ENCODE measurements at places on chromosomes 7 and 10.

DNA sequence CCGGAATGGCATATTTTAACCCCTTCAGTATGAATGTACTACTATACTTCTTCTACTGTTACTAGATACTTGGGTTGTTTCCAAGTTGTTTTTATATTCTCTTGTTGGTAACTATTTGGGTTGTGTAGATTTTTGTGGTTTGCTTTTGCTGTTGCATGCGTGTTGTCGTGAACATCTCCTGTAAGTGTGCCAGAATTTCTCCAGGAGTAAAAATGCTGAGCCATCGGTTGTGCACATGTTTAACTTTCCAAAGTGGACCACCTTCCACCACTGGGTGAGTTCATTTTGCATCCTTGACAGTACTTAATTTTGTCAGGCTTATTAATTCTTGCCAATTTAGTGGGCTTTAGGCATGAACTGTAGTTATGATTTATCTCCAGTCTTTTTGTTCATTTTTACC lies 47.9 kb downstream of the CSGALNACT2 start:
- no peak for DNase-seq

DNA sequence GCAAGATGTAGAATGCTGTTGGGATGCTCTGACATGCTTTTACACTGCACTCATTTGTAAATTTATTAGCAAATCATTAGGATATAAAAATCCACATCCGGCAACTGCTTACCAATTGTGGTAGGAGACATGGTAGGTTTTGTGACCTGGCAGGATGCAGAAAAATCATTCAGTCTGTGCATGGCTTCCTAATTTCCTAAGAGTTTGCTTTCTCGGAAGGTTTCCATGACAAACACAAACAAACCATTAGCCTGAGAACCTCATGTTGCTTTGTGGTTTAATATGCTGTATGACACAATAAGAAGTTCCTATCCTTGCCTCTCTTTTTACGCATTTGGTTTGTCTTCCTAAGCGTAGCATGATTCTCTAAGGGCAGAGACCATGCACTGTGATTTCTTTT lies 14.7 kb upstream of the LMBR1 start:
- no peak for DNase-seq

DNA sequence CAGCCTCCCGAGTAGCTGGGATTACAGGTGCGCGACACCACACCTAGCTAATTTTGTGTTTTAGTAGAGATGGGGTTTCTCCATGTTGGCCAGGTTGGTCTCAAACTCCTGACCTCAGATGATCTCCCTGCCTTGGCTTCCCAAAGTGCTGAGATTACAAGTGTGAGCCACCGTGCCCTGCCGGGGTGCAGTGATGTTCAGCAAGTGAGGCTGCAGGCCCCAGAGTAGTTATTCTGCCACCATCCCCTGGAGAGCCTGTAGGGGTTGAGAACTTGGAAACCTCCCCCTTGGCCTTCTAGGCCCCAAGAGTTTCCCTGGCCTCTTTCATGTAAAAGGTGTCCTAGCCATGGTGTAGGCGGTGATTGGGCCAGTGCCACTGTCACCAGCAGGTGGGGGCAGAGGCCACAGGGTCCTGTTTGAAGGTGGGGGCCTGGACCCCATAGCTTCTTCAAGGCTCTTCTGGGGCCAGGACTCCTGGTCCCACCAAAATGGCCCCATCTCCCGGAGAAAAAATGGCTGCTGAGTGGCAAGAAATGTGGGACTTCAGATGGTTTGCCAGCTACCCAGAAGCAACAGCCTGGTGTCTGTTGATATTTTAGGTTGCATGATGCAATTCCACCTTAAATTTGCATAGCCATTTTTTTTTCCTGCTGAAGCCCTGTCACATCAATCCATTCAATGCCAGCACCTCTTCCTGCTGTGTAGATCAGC lies 25.5 kb upstream of the INMT start:
- no peak for DNase-seq

DNA sequence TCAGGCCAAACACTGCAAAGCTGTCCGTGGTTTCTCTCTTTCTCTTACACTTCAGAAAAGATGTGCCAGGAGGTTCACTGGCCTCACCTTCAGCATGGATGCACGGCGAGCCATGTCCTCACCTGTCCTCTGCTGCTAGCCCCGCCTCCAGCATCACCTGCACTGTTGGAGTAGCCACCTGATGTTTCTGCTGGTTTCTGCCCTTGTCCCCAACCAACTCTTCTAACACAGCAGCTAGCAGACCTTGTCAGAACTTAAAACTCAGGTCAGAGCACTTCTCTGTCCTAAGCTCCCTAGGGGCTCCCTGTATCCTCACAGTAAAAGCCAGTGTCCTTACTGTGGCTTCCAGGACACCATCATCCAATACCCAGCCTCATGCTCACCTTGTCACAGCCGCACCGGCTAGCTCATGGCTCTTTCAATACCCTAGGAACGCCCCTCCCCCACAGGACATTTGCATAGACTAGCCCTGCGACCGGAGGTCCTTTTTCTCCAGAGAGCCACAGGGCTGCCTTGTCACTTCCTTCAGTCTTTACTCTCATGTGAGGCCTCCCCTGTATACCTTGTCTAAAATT lies 15.2 kb downstream of the PALD1 start:
- DNase-seq: peak; percentile 31

GRCh38 chr7:134060874-134061273 lies 66.3 kb upstream of the LRGUK start:
- DNase-seq: no peak

GRCh38 chr10:124344266-124344590 lies 74.5 kb downstream of the OAT start:
- DNase-seq: no peak

DNA sequence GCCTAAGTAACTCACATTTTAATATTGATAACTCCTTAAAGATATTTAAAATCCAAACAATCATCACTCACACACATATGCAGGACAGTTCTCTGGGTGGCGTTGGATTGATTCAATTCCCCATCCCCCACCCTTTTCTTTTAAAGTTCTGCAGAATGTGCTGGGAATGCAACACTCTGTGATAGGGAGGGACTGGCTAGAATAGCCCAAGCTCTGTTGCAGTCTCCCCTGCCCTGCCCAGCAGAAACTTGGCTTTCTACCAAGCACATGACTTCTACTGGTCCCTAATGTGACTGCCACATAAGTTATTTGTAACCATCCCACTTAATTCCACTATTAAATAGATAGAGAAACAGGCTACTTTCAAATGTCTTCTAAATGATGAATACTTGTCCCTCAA lies 55.2 kb downstream of the TWIST1 start:
- DNase-seq: no peak

GRCh38 chr10:62093863-62094291 lies 174.8 kb downstream of the RTKN2 start:
- no peak for DNase-seq

GRCh38 chr7:16801579-16801978 lies 3.2 kb downstream of the AGR2 start:
- DNase-seq: no peak

DNA sequence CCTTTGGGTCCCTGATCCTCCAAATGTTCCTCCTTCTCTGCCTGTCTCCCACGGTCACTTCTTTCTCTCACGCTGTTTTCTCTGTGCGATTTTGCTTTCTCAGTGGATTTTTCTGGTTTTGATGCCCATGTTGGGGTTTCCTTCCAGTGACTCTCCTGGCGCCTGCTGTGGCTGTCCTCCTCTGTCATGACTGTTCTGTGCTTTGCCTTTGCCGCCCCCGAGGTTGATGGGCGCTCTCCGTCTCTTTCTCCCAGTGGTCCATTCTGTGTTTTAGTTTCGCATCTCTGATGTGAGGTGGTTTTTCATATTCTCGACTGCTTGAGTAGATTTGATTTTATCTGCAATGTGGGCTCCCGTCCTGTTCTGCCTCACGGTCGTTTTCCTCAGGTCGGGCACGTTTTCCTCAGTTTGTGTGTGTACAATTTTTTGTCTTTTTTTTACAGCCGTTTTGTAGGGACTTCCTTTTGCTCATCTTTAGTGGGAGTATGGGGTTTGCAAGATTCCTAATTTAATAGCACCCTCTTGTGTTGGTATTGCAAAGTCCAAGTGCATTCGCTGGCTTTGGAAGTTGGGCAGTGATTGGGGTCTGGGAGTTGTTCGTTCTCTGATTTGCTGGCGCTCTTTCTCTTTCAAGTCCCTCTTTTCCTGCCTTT lies 100.0 kb downstream of the INPP5A start:
- DNase-seq: peak; percentile 55

DNA sequence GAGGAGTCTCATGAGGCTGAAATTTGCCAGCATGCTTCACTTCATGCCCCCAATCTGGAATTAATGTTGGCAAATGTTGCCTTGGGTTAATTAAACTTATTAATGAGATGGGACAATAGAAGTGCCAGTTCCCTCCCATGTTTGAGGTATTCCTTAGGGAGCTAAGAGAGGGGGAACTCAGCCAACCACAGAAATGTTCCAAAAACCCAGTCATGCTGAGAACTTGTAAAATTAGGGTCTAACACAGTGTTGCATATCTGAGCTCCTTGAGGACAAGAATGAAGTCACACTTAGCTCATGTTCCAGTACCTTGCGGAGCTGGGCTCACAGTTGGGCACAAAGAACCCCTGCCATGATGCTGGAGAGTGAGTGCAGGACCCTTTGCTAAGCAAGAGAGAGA lies 89.4 kb downstream of the OAT start:
- DNase-seq: no peak

DNA sequence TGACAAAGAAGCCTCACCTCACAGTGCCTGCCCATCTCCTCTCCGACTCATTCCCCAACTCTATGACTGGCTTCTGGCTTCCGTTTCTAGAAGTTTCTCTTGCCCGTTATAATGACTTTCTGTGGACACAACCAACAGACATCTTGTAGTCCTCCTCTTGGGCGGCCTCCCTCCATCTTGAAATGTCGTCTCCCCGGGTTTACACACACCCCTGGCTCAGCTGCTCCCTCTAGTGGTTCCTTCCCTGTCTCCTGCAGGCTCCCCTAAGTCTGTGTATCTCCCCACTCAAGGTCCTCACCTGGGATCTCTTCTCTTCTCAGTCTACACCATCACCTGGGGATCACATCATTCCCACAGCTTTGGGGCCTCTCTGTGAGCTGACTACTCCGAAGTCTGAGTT lies 123.4 kb upstream of the NEBL start:
- peak; percentile 21 for DNase-seq

DNA sequence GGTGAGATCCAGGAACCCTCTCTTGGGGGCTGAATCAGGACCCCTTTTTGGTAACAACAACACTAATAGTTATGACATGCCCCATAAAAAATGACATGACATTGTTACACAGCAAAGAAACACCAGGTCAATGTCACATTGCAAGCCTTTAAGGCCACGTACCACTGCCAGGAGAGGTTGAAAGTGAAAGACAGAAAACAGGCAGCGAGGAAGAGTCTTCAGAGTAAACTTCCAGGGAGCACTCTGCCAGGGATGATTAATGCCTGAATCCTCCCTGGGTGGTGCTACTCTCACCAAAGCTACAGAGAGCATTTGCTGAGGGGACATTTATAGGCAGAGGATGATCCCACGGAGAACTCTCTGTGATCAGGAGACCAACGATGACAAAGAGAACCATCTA lies 551.6 kb downstream of the CALN1 start:
- DNase-seq: no peak

DNA sequence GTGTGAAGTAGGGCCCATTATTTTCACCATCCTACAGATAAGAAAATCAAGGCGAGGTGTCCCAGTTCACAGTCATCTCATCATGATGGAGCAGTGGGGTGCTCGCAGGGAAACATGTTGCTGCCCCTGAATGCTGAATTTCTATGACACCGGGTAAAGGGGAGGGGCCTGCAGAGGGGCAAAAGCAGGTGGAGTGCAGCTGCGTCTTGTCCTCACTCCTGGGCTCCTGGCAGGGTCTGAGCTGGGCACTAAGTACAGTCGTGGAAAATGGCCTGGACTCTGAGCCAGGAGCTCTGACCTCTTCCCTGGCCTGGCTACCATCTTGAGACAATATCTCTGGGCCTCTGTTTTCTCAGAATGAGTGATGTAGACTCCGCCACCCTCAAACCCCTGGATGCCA lies 253.1 kb upstream of the PITRM1 start:
- DNase-seq: no peak

GRCh38 chr7:132440151-132440550 lies 136.1 kb downstream of the PLXNA4 start:
- no peak for DNase-seq

Data from AML-193 (cell line).